Smooth muscle cell of bladder (primary cell): ENCODE measurements at places on chromosomes 16 and 17. TPM values are rescaled to one million over a fixed set of nuclear protein-coding genes. Genes with fewer than 3 reads are reported as not detected.

CASKIN1 gene
- 0.14 and 0.37 TPM in 2 replicates for total RNA-seq

SLC5A10 gene
- under 0.01 and 0.09 TPM in 2 replicates for total RNA-seq

TMEM235 gene
- total RNA-seq: not detected in 2 replicates

NUBP2 gene
- total RNA-seq: 49.5 and 49.8 TPM in 2 replicates

MILR1 gene
- 6.7 and 8.5 TPM in 2 replicates for total RNA-seq

KLHL10 gene
- total RNA-seq: 0.43 and 0.55 TPM in 2 replicates

CD68 gene
- total RNA-seq: 11.2 and 16.3 TPM in 2 replicates

GNGT2 gene
- 0.28 TPM in 1 of 2 replicates, not detected in the other for total RNA-seq

CA7 gene
- not detected in 2 replicates for total RNA-seq

HSD11B2 gene
- not detected in 2 replicates for total RNA-seq

NPIPA8 gene
- not detected in 2 replicates for total RNA-seq

IGFBP4 gene
- total RNA-seq: 450 and 539 TPM in 2 replicates

WNT3 gene
- total RNA-seq: 0.71 and 0.92 TPM in 2 replicates

CLEC18B gene
- 0.14 and 0.55 TPM in 2 replicates for total RNA-seq

TBC1D3E gene
- not detected in 2 replicates for total RNA-seq

TEPSIN gene
- 9.2 and 13.8 TPM in 2 replicates for total RNA-seq

TMEM11 gene
- 13.1 and 19.4 TPM in 2 replicates for total RNA-seq

YPEL2 gene
- 9.7 and 15.4 TPM in 2 replicates for total RNA-seq

STAC2 gene
- total RNA-seq: not detected in 2 replicates

CD300LB gene
- total RNA-seq: not detected in 2 replicates

PDILT gene
- not detected in 2 replicates for total RNA-seq

CDC6 gene
- 1.4 and 1.8 TPM in 2 replicates for total RNA-seq

ZACN gene
- not detected in 2 replicates for total RNA-seq

CDIP1 gene
- 6.8 and 10.2 TPM in 2 replicates for total RNA-seq

MT4 gene
- total RNA-seq: not detected in 2 replicates

ADAP2 gene
- total RNA-seq: 0.57 and 0.83 TPM in 2 replicates

LAT gene
- 0.14 and 1.8 TPM in 2 replicates for total RNA-seq

TEKT5 gene
- 0.09 and 0.14 TPM in 2 replicates for total RNA-seq

RFFL gene
- total RNA-seq: 5.9 and 6.1 TPM in 2 replicates

FN3K gene
- 4.6 and 4.9 TPM in 2 replicates for total RNA-seq

DNAI2 gene
- not detected in 2 replicates for total RNA-seq

CIAPIN1 gene
- 33.8 and 45.7 TPM in 2 replicates for total RNA-seq

SLC52A1 gene
- total RNA-seq: 0.14 TPM in 1 of 2 replicates, not detected in the other

KCNJ18 gene
- not detected in 2 replicates for total RNA-seq

KRT13 gene
- total RNA-seq: 0.28 and 0.65 TPM in 2 replicates

KRTAP2-1 gene
- total RNA-seq: not detected in 2 replicates

NBR1 gene
- total RNA-seq: 110 and 112 TPM in 2 replicates

FA2H gene
- not detected in 2 replicates for total RNA-seq

ACSM2A gene
- total RNA-seq: not detected in 2 replicates

SLC39A11 gene
- total RNA-seq: 30.7 and 32.7 TPM in 2 replicates

FAM234A gene
- total RNA-seq: 50.6 and 51.9 TPM in 2 replicates

RNF222 gene
- not detected in 2 replicates for total RNA-seq

SCGB1C2 gene
- not detected in 2 replicates for total RNA-seq

CTRB1 gene
- not detected in 2 replicates for total RNA-seq

SDR42E2 gene
- under 0.01 TPM in 1 of 2 replicates, not detected in the other for total RNA-seq

TMEM92 gene
- total RNA-seq: under 0.01 and 0.09 TPM in 2 replicates
